Stimulated activated CD4-positive, alpha-beta T cell treated with anti-CD3 and anti-CD28 coated beads, Interleukin-1b, Interleukin-23, amount 100 ng/mL, for 4 hours (primary cell): ENCODE measurements at places on chromosomes 5 and 9.

GRCh38 chr9:128103589-128103962, 24.0 kb downstream of the PTGES2 start:
- peak; percentile 29 for DNase-seq

DNA sequence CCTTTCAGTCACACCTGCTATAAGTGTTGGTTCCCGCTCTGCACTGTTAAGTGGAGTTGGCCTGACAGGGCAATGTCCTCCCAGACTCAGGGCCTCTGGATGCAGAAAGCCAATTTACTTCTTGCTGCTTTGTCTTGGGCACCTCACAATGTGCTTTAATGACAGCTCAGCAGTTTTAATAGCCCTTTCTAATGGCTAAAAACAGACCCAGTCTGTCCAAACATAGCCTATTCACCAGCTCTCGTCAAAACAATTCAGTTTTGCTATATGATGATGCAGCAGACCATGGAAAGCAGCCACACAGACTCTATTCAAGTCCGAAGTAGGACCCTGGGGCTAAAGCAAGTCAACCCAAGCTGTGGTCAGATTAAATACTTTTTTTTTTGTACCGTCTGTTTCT, 529.1 kb upstream of the SEMA6A start:
- no peak for DNase-seq

DNA sequence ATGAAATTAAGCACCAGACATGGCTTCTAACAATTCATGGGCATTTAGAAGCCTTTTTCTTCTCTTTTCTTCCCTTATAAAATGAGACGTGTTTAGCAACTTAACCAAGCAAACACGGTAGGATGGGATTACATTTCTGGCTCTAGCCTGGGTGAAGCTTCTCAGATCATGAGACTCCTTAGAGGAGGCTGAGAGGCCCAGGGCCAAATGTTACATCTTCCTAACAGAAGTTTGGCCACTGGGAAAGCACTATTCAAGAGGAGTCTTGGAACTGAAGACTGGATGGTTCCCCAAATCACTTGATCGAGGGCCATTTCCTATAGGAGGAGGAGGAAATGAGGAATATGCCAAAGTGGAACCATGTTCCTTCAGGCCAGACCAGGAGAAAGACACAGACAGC, 1.9 kb downstream of the GABRP start:
- DNase-seq: no peak

GRCh38 chr5:146025114-146025680, 80.2 kb downstream of the PLAC8L1 start:
- DNase-seq: no peak

DNA sequence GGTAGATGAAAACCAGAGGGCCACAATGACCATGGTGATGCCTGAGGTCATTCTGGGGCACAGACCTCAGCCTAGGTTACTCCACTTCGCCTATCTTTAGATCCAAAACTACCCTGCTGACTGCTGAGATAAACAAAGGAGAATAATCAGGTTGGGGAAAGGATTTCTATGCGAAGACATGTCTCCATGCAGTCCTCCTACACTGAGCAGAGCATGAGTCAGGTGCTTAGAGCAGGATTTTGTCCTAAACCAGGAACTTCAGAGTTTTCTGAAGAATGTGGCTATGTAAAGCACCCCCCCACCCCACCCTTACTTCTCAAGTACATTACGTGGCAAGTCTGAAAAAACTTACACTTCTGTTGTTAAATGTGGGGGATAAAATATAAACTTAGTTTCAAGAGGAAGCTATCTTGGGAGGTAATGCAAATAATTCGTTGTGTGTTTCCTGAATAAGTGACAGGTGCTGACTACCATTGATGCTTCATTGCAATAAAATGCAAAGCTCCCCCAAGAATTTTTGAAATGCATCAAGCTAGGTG, 19.4 kb downstream of the PDCD1LG2 start:
- no peak for DNase-seq

DNA sequence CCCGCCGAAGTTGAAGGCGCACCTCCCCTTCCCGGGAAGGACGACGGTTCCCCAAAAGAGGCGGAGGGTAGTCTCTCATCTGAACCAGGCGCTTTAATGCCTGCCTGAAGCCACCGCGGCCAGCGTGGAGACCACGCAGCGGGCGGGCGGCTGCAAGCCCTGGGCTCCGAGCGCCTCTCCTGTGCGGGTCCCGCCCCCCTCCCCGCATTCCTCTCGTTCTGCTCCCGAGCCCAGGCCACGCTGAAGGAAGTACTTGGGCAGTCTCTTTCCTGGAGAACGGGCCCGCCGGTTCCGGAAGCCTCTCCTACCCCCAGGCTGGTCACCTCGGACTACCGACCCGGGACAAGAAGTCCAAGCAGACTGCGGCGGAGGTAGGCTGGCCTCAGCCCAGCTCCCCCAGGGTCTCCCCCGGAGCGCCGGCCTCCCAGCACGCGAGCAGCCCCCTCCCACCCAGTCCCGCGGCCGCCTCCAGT, 571 bp downstream of the PPIC start:
- no peak for DNase-seq

- DNase-seq: no peak
Observed at GRCh38 chr5:62046191-62046590, 259.8 kb upstream of the KIF2A start.

DNA sequence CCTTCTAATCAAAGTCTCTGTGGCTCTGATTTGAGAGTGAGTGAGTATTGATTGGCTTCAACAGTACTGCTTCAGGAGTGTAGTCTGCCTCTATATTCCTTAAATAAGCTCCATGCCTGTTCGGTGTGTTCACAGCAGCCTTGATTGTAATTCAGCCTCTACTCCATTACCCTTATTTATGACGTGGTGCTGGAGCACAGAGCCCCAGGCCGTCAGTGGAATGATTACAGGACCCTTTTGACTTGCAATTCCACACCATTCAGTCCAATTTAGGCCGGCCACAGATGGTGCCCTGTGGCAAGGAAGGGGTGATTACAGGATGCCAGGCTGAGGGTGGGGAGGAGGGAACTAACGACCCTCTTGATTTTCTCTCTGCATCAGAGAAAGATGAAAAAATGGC, 110.3 kb downstream of the ASTN2 start:
- DNase-seq: no peak

DNA sequence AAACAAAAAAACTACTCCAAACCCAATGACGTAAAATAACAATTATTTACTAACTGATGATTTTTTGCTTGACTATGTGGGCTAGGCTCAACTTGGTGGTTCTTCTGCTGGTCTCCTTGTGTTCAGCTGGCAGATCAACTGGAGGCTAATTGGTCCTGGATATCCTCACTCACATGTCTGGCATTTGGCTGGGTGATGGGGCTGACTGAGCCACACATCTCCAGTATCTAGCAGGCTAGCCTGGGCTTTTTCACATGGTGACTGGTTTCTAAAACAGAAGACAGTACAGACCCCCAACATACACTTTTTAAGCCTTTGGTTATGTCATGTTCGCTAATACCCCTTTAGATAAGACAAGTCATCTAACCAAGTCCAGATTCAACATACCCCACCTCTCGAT, 104.7 kb upstream of the PRRC1 start:
- no peak for DNase-seq

DNA sequence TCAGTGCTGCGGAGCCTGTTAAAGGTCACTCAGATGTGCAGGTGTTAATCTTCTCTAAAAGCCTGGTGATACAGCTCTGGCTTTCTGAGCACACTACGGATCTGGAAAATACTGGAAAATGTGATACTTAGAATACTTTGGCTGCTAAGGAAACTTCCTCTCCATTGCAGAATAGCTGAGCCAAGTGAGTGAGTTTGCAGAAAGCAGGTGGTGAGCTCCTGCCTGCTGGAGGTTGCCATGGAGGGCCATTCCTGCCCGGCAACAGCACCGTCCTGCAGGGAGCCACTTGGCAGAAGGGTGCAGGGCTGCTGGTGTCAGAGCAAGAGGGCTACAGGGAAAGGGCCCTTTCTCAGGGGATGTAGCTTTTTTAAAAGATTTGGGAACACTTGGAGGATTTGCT, 40.7 kb downstream of the SECISBP2 start:
- DNase-seq: no peak

DNA sequence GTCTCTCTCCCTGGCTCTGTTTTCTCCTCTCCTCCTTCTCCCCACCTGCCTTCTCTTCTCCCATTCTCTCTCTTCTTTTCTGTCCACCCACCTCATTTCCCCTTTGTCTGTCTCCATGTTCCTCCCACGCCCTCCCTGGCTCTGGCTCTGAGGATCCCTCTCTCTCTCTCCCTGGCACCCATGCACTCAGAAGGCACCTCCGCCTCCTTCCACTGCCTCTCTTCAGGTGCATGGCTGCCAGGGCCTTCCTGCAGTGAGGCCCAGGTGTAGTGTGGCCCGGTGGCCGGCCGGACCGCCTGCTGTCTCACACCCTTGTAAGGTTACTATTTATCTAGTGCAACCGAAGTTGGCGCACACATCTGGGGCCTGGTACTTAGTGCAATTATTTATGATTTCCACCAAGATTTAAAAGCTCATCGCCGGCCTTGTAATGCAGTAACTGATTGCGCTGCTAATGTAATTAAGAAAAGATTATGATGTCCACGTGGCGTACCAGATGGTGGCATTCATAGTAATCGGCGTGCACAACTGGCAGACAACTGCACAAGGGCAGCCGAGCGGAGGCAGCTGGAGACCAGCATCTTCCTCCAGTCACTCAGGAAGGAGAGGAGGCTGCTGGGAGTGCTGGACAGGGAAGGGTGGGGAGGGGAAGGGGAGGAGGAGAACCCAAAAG, 50.4 kb upstream of the MVB12B start:
- DNase-seq: no peak

DNA sequence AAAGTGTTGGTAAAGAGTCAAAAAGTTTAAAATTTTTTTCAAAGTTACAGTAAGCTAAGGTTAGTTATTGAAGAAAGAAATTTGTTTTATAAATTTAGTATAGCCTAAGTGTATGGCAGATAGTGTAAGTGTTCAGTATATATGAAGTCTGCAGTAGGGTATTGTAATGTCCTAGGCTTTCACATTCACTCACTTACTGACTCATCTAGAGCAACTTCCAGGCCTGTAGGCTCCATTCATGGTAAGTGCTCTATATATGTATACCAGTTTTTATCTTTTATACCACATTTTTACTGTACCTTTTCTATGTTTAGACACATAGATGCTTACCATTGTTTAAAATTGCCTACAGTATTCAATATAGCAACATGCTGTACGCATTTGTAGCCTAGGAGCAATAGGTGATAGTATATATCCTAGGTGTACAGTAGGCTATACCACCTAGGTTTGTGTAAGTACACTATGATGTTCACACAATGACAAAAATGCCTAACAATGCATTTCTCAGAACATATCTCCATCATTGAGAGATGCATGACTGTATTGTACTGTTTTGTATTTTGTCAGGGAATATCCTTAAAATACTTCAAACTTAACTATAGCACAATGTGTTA, 38.5 kb downstream of the CYSTM1 start:
- no peak for DNase-seq
